Kasumi-1 (cell line): ENCODE measurements at places on chromosomes 12 and 14.

DNA sequence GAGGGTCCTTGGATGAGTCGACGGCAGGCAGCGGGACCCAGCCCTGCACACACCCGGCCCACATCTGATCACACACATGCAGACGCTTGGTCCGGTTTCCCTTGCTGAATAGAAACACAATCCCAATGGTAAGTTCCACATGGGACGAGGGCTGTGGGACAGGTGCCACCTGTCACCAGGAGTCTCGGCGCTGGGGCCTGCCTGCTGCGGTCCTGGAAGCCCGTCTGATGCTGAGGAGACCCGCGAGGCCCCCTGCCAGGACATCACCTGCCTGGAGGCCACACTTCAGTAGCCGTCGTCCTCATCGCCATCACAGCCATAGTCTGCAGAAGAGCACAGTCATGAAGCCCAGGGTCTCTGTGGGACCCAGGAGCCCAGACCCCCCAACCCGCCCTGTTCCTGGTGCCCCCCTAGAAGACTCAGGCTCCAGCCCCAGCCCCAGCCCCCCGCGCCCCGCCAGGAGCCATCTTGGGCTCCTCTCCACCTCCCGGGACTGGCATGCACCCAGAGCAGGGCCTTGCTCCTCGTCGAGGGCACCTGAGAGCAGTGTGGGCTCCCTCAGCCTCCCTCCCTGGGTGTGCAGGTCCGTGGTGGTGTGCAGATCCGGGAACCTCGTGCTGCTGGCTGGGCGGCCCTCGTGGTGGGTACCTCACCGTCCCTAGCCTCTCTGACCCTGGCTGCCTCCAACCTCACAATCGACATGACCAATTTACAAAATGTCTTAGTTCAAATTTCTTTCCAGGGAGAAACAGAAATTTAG is 29.3 kb upstream of the NUDT14 start:
- DNase-seq = no peak

DNA sequence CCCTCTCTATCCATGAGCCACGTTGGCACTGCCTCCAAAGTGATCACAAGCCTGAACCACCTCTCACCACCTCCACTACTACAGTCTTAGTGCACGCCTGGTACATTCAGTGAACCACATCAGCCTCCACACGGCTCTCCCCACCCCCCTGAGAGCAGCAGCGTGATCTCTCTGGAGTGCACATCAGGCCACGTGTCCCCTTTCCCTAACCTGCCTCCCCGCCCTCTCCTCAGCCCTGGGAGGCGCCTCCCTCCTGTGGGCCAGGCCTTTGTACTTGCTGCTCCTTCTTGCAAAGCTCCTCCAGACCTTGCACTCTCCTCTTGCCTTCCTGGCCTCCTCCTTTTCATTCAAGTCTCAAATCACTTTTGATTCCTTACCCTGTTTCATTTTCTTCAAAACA is 49.8 kb downstream of the SLC6A12 start:
- no peak for DNase-seq

- no peak for DNase-seq
These were observed 121.9 kb downstream of the PIK3C2G start for GRCh38 chr12:18383203-18383602.

- DNase-seq = no peak
These were observed 198.6 kb upstream of the PZP start for GRCh38 chr12:9406564-9407424.

GRCh38 chr14:65237023-65237814 is 134.9 kb upstream of the MAX start:
- no peak for DNase-seq

DNA sequence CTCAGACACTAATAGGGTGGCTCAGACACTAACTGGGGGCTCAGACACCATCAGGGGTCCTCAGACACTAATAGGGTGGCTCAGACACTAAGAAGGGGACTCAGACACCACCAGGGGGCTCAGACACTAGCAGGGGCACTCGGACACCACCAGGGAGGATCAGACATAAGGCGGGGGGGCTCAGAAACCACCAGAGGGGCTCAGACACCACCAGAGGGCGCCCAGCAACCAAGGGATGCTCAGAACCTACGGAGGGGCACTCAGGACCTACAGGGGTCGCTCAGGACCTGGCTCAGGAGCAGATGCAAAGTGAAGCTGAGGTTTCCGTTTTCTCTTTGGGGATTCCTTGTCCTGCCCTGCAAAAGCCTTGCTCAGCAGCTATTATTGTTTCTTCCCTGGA is 448.5 kb downstream of the TMEM121 start:
- peak; percentile 29 for DNase-seq

- no peak for DNase-seq
These were observed 366.7 kb downstream of the DUSP6 start for GRCh38 chr12:88985631-88986030.

GRCh38 chr14:66539034-66539433 is 31.1 kb downstream of the GPHN start:
- no peak for DNase-seq

GRCh38 chr14:96176275-96176674 is 28.4 kb upstream of the BDKRB2 start:
- DNase-seq = no peak

DNA sequence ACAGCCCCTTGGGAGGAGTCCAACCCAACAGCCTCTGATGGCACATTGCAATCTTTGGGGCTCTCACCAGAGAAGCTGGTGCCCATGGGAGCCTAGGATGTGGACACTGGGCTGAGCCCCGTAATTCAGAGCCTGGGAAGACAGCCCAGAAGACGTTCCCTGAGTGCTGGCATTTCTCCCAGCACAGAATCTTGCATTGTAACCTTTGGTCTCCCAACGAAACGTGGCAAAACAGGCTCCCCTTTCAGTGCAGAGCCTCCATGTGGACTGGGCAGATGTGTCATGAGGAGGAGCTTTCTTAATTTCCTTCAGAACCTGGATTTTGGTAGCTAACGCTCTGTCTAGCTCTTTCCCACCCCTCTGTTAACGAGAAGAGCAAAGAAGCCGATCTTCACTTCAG is 26.3 kb downstream of the BATF start:
- DNase-seq = no peak

DNA sequence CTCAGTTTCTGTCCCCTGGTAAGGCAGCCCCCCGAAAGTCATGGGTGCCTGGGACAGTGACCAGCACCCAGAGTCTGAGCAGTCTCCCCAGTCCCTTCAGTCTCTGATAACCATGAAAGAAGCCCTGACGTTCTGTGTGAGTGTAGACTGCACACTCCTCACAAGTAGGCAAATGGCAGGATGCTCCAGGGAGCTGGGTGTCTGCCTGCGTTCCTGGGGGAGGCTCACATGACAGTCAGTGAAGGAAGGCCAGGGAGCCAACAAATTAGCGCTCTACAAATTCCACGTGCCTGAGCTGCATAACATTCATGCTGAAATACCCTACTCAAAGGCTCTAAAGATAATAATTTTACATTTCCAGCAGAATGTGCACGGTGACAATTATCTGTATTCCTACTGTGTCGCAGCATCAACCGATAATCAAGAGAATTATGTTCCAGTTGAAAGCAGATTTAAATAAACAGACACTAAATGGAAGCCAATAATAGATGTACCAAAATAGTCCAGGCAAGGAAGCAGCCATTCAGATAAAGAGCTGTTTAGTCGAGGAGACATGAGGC is 56.3 kb downstream of the ASCL1 start:
- DNase-seq = no peak

DNA sequence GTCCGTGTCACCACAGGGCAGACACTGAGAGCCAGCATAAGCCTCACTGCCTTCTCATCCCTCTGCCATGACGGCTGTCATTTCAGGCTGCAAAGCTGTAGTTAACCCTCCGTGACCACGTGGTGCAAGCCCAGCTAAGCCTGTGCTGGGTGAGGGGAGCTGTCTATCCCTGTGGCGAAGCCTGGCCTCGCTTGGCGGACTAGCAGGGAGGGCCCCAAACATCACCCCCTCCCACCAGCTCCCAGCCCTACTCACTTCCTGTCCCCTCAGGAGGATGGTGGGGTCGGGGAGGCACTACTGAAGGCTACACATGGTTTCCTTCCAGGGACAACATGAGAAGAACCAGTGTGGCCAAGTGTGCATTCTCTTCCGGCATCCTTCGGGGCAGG is 88.2 kb downstream of the CHGA start:
- peak; percentile 12 for DNase-seq

DNA sequence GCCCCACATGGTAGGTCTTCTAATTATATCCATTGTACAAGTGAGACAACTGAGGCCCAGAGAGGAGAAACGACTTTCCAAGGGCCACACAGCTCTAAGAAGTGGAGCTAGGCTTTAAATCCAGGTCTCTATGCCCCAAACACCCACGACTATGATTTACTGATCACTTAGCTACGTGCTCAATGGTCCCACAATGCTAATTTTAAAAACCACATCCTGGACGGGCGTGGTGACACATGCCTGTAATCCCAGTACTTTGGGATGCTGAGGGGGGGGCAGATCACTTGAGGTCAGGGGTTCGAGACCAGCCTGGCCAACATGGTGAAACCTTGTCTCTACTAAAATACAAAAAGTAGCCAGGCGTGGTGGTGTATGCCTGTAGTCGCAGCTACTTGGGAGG is 8.4 kb upstream of the MLEC start:
- no peak for DNase-seq

DNA sequence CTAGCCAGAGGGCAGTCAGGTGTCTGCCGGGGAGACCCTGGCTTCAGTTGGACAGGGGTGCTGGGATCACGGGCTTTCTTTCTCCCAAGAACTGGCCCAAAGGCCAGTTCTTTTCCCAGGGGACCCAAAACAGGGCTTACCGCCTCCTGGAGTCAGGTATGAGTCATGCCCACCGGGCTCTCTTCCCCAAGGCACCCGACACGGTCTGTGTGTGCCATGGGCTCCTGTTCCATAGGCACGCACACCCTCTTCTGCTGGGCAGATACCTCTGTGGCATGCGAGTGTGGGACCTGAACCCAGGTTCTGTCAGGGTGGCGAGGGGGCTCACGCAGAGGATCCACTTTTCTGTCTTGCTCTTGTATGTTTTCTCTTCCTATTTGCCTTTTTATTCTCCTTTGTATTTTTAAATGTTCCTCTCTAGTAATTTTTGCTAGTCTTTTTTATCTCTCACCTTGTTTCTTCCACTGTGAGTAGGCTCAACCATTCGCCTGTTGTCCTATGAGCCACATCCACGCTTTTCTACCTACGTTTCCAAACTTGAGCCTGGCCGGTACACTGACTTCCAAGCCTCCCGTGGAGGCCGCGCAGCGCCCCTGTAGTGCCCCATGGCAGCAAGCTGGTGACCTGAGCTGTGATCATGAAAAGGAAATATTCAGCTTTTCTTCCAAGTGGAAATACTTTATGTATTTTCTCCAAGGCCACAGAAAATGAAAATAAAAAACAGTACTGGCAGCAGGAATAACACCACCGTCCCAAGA is 362.2 kb downstream of the CACNA1C start:
- no peak for DNase-seq

DNA sequence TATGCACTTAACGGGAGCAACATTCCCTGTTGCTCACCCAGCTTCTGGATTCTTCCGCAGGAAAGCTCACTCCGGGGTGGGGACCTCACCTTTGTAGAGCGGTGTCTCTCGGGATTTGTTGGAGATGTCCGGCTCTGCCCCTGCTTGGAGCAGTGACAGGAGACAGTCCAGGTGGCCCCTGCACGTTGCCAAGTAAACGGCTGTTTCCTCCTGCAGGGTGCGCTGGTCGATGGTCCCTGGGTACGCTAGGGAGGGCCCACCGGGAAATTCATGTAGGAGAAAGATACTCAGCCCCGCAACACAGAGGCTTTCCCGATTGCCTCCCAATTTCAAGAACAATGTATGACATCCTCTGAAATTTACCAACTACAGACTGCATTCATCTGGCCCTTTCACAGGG is 23.1 kb downstream of the ASB2 start:
- DNase-seq = no peak
